ENCODE measurements at places on chromosomes 16 and 17.

GRCh38 chr16:53094013-53094630 is 39.3 kb downstream of the CHD9 start:
- no peak for DNase-seq

- DNase-seq: no peak
These were observed 145.0 kb upstream of the ASIC2 start for GRCh38 chr17:33438139-33438538.

GRCh38 chr17:54980375-54980774 is 11.8 kb downstream of the STXBP4 start:
- no peak for DNase-seq

GRCh38 chr17:59038734-59039133 is 67.9 kb downstream of the TRIM37 start:
- DNase-seq: no peak

- peak; percentile 4 for DNase-seq
These were observed 28.2 kb upstream of the PSMD7 start for GRCh38 chr16:74268372-74268782.

DNA sequence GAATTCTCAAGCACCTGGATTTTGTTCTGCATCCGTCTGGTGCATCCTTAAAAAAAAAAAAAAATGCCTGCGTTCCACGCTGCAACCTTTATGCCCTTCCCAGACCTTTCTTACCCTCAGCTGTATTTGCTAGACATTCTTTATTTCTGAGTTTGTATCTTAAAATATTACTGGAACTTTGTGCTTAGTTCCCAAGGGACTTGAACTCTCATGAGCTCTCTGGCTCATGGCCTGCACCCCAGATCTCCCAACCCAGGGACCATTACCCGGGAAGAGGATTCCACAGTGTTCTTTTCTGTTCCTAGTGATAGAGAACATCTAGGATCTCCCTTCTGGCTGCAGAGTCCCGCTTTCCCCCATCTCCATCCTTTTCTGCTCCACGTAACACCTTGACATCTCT is 28.9 kb upstream of the CLEC18A start:
- DNase-seq: no peak

DNA sequence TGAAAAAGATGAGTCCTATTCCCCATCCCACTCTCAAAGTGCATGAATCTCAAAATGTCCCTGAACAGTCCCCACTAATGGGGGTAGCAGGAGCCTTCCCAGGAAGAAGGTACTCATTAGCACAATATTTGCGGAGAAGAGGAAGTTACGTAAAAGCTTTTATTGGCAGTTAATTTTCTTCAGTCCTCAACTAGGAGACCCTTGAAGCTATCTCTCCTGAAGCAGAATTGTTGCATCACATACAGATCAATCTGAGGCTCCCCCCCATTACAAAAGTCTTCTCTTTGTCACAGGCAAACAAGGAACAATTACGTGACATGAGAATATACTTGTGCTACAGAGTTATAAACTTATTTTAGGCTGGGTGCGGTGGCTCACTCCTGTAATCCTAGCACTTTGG is 14.2 kb downstream of the SLFN12L start:
- no peak for DNase-seq

GRCh38 chr16:11533588-11533987 is 53.1 kb downstream of the LITAF start:
- DNase-seq: no peak

GRCh38 chr16:78556421-78556820 is 457.0 kb downstream of the WWOX start:
- no peak for DNase-seq

DNA sequence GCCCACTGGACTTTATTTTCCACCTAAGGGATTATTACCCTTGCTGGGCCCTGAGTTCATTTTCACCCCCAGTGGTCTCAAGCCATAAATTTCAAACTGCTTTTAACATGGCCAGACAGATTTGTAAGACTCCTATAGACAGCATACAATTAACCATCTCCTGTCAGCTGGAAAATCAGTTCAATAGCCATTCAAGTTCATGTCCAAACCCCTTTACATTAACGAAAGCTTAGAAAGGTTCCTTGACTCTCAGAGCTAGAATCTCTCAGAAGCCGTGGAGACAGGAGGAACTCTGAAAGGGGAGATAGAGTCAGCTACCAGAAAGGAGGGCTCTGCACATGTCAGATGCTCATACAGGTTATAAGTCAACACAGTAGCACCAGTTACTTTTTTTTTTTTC is 23.3 kb downstream of the SOX9 start:
- DNase-seq: no peak

- DNase-seq: no peak
These were observed 155.4 kb upstream of the FOXF1 start for GRCh38 chr16:86354641-86355513.

- DNase-seq: no peak
These were observed 245.1 kb upstream of the CIBAR2 start for GRCh38 chr16:85357323-85357722.

- DNase-seq: no peak
These were observed 2.6 kb upstream of the HOXB8 start for GRCh38 chr17:48617471-48618255.

DNA sequence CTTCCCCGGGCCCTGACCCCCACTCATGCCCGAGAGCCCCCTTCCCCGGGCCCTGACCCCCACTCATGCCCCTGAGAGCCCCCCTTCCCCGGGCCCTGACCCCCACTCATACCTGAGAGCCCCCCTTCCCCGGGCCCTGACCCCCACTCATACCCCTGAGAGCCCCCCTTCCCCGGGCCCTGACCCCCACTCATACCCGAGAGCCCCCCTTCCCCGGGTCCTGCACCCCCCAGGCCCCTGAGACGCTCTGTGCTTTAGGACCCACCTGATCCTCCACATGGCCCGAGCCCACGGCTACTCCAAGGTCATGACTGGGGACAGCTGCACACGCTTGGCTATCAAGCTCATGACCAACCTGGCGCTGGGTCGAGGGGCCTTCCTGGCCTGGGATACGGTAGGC is 6.8 kb downstream of the CTU2 start:
- no peak for DNase-seq

- DNase-seq: no peak
These were observed 53.6 kb downstream of the WNT3 start for GRCh38 chr17:46764709-46765401.

DNA sequence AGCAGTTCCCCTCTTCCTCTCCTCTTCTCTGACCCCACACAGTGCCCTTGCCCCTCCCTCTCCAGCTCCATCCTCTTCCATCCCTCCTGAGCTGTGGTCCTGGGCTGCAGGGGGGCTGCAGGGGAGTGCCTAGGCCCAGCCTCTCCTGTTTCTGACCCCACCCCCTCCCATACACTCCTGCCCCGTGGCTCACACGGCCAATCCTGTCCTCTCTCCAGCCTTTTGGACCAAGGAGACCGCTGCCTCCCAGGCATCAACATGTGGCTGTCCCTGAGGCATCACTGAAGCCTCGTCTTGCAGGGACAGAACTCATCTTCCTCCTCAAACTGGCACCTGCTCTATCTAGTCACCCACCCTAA is 6.7 kb downstream of the CLUH start:
- DNase-seq: no peak

- no peak for DNase-seq
These were observed 114.6 kb upstream of the NOG start for GRCh38 chr17:56478836-56479447.

GRCh38 chr17:8222380-8222629 is 11.9 kb upstream of the AURKB start:
- no peak for DNase-seq

- no peak for DNase-seq
These were observed 231.0 kb downstream of the C16orf95 start for GRCh38 chr16:87086156-87086555.

- no peak for DNase-seq
These were observed 71.6 kb downstream of the METRNL start for GRCh38 chr17:83151056-83151441.

DNA sequence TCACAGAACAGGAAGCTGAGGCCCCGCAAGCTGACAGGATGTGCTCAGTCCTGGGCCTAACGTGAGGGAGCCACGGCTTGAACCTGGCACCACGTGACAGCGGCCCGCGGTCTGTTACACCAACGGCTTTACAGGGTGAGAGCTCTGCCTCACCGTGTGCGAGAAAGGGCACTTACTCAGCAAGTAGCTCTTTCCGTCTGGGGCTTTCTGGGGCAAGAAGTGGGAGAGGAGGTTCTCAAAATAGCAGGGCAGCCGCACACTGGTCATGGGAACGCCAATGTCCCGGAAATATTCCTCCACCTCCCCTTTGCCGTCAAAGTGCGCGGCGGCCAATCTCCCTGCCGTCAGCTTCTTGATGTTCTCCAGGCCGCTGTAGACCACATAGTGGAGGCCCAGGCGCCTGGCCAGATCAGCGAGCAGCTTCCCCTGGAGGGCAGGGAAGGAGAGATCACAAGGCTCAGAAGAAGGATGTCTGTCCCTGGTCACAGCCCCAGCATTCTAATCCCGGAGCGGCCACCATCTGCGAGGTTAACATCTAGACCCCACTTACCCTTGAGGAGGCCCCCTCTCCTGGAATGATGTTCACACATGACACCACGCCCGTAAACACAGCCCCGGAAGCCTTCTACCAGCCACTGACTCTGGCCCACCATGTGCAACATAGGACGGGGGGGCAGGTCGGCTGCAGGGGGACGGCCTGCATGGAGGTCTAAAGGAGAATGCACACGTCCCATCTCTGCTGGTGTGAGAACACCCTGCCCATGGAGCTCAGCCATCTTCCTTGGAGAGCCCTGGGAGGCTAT is 8.2 kb downstream of the NMRAL1 start:
- DNase-seq: no peak

GRCh38 chr17:62791235-62791734 is 16.8 kb downstream of the MARCHF10 start:
- DNase-seq: no peak

GRCh38 chr16:79215289-79215688 is 385.2 kb downstream of the MAF start:
- no peak for DNase-seq

GRCh38 chr16:30892670-30893416 is 1.0 kb downstream of the BCL7C start:
- DNase-seq: no peak
